ENCODE measurements at places on chromosomes 2 and 18. TPM values are rescaled to one million over a fixed set of nuclear protein-coding genes. Genes with fewer than 3 reads are reported as not detected.
A peak's percentile ranks its signal among the peaks of the same experiment; 100 is the strongest.

DNA sequence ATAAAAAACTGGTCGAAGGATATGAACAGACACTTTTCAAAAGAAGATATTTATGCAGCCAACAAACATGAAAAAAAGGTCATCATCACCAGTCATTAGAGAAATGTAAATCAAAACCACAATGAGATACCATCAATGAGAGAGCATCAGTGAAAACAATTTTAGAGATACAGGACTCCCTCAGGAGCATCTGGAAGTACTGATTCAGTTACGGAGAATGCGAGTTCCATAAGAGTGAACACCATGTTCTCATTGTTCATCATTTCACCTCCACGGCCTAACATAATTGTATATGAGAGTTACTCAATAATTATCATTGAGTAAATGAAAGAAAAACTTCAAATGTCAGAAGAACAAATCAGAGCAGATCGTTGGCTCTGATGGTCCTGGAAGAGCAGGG lies 140.9 kb upstream of the TANK start:
- DNase-seq: no peak

DNA sequence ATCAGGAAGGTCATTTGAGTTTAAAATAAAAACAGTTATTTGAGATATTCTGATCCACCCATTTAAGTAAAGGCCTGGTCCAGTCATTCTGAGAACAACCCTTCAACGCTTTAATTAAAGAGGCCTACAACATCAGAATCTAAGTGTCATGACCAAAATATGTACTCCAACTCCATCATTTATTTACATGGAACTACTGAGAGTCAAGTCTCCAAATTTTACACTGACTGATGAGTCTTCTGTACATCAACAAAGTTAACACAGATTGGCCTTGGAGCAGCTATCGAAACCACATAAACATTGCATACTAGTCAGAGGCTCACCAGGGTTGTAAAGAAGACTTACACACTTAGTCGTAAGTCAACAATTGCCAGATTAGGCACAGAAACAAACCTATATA lies 37.1 kb downstream of the PIEZO2 start:
- DNase-seq: no peak

DNA sequence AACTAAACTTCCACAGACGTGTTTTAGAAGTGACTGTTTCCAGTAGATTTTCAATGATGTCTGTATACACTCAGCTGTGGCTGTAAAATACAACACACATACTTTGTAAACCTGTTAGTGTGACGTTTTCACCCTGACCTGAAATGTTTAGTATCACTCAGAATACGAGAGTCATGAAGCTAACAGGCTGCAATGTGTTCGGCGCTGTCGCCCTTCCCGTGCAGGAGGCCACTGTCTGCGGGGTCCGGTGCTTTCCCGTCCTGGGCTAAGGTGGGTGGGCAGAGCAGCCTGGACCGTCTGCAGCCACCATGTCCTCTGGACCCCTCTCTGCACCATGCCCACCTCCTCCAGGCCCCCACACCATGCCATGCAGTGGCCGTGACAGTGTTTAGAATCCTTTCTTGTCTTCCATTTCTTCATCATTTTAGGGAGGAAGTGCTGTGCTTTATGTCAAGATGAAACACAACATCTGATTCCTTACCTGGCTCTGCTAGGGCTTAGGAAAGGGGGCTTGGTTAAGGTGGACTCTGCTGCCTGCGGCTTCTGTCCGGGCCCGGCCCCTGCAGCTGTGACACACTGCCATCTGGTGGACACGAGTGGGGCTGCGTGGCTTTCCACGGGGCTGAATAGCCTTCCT lies 53.8 kb upstream of the RBM44 start:
- DNase-seq: peak; percentile 65

GRCh38 chr2:182866461-182867406 lies at the start of gene FRZB:
Gene FRZB, minus strand, starts transcription at chr2:182866637. Its CDS starts 85 bp downstream, at chr2:182866552.
- no peak for DNase-seq

DNA sequence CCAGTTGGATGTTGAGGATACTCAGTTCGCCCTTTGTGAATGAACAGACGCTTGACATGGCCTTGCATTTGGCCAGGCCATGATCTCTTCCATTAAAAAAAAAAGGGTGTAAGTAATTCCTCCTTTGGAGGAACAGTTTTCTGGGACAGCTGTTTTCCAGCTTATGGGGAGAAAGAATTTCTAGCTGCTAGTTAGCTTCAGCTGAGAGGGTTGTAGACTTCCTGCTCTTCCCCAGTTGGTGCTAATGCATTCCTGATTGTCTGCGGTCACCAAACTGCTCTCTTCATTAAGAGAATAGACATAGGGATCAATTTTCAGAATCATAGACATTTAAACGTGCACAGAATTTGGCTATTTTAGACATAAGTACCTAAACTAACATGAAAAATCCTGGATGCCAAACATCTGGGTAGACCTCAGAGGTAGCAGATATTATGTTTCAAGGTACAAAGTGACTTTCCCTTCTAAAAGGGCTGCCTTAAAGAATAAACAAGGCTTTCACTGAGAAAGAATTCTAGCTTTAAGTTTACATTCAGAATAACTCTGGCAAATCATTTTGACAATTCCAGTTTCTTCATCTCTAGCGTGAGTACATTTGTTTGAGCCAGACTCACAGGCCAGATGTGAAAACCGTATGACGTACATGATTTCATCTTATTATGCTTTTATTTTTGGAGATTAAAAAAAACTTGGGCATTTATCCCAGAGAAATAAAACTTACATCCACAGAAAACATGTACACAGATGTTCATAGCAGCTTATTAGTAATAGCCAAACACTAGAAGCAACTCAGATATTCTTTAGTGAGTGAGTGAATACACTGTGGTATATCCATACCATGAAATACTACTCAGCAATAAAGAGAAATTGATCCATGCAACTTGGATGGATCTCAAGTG lies 71.2 kb downstream of the MAIP1 start:
- DNase-seq: no peak

- no peak for DNase-seq
Measured at GRCh38 chr2:194383401-194383800, 1273.6 kb upstream of the SLC39A10 start.

- DNase-seq: no peak
Measured at GRCh38 chr2:30235859-30236535, 4.7 kb downstream of the LBH start.

GRCh38 chr2:204726831-204727230 lies 181.6 kb downstream of the PARD3B start:
- no peak for DNase-seq

GRCh38 chr2:127217470-127218325 lies 2.4 kb downstream of the CYP27C1 start:
- no peak for DNase-seq

DNA sequence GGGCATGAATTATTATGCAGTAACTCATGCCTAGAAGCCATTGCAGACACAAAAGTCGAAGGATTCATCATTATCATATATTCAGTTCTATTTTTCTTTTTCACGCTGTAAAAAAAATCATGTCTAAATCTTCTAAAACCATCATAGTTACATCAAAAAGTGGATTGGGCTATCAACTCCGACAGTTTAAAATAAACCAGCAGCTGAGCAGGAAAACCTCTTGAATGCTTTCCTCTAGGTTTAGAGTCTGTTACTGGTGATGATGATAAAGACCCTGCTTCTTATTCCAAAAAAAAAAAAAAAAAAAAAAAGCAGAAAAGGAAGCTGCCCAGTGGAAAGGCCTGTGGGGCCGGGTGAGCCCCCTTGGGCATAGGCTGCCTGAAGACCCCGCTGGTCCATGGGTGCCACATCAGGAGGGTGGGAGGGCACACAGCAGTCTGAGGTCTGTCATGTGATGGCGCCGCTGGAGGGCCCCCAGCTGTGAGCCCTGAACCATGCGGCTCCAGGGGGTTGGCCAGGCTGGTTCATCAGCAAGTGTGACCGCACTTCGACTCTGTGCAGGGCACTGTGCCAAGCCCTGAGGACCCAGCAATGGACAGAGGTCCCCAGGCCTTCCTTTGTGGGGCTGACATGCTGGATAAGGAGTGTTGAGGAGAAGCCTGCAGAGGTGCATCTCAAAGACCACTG lies 199.6 kb downstream of the EIPR1 start:
- DNase-seq: no peak

DNA sequence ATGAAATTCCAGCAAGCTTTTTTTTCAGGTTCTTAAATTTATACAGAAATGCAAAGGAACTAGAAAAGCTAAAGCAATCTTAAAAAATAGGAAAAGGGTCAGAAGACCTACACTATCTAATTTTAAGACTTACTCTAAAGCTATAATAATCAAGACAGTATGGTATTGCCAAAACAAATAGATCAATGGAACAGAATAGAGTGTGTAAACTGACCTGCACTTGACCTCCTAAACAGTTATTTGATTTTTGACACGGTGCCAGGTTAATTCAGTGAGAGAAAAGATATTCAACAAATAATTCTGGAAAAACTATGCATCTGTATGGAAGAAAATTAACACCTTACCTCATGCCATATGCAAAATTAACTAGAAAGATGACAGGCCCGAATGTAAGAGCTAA lies 73.6 kb downstream of the OLA1 start:
- no peak for DNase-seq

- DNase-seq: no peak
Measured at GRCh38 chr2:241908686-241909420, 39.3 kb downstream of the RTP5 start.

DNA sequence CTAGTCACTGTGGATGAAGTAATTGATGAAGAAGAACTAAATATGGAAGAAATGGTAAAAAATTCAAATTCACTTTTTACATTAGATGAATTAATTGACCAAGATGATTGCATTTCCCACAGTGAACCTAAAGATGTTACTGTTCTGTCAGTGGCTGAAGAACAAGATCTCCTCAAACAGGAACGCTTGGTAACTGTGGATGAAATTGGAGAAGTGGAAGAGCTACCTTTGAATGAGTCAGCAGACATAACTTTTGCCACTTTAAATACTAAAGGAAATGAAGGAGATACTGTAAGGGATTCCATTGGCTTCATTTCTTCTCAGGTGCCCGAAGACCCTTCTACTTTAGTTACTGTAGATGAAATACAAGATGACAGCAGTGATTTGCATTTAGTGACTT lies 26.6 kb upstream of the DYSF start:
- no peak for DNase-seq

- DNase-seq: no peak
Measured at GRCh38 chr18:13207294-13207693, 11.3 kb upstream of the LDLRAD4 start.

DNA sequence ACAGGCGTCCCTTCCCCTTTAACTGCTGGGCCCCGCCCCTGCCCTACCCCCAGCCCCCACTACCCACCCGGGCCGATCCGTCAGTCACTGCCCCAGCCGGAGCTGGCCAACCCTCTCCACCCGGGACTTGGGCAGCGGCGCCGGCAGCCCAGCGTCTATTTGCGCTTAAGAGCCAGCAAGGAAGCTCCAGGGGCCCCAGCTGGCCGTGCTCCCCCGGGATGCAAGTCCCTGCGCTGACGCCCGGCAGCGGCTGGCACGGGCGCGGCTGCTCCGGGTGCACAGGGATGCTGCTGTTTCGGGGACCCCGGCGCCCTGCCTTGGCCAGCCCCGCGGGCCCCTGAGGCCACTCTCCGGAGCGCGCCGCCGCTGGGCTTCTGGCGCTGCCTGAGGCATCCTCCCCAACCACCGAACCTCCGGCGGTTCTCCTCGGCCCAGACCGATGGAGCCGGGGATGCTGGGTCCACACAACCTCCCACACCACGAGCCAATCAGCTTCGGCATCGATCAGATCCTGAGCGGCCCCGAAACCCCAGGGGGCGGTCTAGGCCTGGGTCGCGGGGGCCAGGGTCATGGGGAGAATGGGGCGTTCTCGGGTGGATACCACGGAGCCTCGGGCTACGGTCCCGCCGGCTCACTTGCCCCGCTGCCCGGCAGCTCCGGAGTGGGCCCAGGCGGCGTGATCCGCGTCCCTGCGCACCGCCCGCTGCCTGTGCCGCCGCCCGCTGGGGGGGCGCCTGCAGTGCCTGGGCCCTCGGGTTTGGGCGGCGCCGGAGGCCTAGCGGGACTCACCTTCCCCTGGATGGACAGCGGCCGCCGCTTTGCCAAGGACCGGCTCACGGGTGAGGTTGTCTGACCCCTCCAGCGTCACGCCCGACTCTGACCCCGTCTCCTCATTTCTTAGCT lies at the start of gene TLX2:
TLX2 (plus strand) TSS at position 83 of the 903 bp plus-strand sequence; CDS start at position 440, 357 bp downstream.
- no peak for DNase-seq

- DNase-seq: no peak
Measured at GRCh38 chr2:72081451-72081850, 66.2 kb downstream of the CYP26B1 start.

DNA sequence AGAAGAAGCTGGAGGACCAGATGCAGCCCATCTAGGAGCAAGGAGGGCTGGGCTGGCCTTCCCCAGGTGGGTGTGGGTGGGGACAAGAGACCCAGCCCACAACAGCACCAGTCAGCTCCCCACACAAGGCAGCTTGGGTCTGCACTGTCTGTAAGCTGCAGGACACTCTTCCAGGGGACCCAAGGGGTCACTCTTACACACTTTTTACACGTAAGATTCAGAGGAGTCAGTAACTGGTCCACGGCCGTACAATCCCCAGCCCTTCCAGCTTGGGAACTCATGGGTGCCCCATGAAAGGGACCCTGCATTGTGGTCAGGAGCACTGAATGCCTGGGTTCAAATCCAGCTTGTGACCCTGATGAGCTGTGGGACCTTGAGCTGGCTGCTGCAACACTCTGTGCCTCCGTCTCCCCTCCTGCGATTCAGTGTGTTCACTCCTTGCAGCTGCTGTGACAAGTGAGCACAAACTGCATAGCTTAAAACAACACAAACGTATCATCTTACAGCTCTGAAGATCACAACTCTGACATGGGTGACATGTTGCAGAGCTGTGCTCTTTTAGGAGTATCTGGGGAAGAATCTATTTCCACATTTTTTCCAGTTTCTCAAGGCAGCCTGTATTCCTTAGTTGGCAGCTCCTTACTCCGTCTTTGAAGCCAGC lies 11.1 kb upstream of the SLC66A3 start:
- DNase-seq: no peak

Gene RGPD4
- not detected for total RNA-seq

Gene GALR1
- not detected for total RNA-seq

Gene GPATCH11
- 19.0 TPM for total RNA-seq

Gene CRYBA2
- not detected for total RNA-seq

Gene CCL20
- not detected for total RNA-seq

Gene CAD
- 34.4 TPM for total RNA-seq

Gene EML6
- 1.5 TPM for total RNA-seq

Gene CYP27A1
- 2.1 TPM for total RNA-seq

Gene CEBPZOS
- total RNA-seq: 26.9 TPM

Gene RABL2A
- total RNA-seq: 31.0 TPM
